CD8-positive, alpha-beta T cell (primary cell): ENCODE measurements at places on chromosomes 11 and 22.

GRCh38 chr11:3137486-3138177 is 27.5 kb downstream of the OSBPL5 start:
- DNase-seq, result no peak

GRCh38 chr11:37406651-37407050 is 808.6 kb upstream of the RAG2 start:
- no peak for DNase-seq

- no peak for DNase-seq
Measured at GRCh38 chr11:73577496-73577917, 20.4 kb downstream of the FAM168A start.

DNA sequence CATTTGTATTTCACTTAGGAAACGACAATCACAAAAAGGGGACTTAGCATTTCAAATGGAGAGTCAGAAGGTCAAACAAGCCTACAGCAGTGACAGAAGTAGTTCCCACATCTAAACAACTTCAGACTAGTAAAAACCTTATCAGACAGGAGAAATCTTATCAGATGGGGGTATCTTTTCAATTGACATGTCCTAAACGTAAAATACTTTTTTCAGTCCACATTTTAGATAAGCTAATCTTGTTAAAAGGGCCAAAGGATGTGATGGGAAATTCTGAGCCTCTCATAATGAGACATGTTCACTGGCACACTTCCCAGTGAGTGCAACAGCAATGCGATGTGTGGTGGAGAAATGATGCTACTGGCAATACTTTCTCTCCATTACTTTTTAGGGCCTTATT is 2.4 kb downstream of the MAPK1 start:
- DNase-seq, result no peak

DNA sequence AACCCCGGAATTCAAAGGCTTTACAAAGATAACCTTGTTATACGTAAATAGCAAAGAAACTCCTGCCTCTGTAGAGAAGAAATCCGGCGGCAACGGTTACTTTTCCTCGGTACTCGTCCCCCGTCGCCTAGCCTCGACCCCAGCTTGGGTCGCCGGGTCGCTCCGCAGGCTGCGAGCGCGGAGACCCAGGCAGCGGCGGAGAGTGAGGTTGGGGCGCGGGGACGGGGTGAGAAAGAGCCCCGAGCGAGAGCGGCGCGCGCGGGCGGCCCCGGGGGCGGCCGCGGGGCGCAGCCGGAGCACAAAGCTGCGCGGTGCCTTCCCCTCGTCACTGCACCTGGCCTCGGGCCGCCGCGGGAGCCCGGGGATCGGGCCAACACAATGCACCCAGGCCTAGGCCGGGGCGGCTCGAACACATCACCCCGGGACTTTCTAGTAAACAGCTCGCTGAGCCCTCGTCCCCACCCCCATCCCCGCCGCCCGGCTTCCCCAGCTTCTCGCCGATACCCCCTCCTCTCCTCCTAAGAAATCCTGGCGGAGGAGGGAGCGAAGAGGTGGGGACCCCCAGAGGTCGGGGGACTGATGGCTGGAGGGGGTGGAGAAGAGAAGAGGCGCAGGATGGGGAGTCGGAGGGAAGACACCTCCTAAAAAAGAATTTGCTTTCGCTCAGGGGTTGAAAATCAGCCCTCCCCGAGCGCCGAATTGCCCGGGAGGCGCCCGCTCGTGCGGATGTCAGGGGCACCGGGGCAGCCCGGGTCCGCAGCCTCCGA is 845 bp downstream of the MPPED2 start:
- DNase-seq, result no peak

GRCh38 chr22:46380581-46380980 is 45.1 kb downstream of the TRMU start:
- DNase-seq, result no peak

DNA sequence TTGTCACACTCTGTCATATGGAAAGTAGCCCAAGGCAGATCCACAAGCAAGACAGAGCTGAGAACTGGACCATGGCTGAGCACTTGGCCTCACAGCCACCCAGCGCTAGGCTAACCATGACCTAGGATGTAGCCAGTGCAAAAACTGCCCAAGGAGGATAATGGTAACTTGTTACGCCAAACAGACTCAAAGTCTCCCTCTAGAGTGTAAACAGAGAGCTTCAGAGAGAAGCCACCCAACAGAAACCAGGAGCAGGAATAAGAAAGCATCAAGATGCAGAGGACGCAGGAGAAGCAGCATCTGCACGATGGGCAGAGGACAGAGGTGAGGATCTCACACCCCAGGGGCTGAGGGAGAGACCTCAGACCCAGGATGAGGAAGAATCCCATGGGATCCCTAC is 97.9 kb downstream of the RCN1 start:
- no peak for DNase-seq

DNA sequence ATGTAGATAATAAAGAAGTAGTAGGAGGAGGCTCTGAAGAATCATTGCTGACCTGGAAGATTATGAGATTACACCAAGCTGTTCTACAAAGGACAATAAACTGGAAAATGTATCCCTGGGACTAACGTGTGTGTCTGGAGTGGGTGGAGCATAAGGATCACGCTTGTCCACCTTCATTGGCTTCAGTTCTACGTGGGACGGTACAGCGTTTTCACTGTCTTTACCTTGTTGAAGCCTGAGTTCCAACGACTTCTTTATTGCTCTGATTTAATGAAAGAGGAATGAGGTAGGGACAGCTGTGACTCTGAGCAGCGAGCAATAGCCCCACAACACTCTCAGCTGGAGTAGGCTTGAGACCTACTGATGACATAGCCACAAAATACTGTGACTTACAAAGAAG is 87.0 kb downstream of the ARHGAP42 start:
- DNase-seq, result no peak

DNA sequence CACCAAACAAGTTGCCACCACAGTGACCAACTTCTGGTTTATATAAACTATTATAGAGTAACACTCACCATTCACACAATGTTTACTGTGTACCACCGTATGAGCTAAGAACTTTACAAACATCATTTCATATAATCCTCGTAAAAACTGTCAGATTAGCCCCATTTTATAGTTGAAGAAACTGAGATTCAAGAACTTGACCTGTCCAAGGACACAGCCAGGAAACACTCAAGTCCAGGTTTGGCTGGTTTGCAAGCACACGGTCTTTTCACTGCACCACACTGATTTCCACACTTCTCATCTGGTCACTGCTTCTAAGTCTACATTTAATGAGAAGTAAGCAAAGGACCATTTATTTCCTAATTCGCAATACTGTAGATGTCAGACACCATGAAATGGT is 3.7 kb downstream of the MORC2 start:
- DNase-seq, result no peak

DNA sequence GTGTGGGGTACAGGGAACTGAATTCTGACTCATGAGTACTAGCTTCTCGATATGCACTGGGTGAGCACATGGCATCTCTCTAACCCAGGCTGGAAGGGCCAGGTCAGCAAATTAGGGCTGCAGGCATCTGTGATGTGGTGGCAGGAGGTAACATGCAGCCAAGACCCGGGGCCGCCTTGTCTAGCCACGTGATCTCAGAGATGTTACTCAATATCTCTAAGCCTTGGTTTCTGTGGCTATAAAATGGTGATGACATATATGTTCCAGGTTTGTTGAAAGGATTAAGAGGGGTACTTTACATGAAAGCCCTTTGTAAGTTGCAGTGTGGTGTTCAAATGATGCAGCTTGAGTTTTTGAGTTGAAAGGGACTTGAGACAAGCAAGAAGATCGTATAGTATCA is 3.2 kb downstream of the ST14 start:
- DNase-seq, result no peak

- DNase-seq, result no peak
Measured at GRCh38 chr11:35337914-35338305, 81.4 kb downstream of the SLC1A2 start.

DNA sequence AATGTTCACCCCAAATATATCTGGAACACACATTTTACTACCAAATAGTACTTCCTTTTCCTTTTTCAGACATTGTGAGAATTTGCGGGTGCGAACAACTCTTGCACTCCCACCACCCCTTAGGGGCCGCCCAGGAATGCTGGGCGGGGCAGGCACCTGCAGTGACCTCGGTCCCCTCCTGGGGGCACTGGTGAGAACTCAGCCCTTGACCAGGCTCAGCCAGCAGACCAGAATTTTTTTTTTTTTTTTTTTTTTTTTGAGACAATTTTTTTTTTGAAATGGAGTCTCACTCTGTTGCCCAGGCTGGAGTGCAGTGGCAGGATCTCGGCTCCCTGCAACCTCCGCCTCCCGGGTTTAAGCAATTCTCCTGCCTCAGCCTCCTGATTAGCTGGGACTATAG is 75.8 kb downstream of the ARHGAP8 start:
- no peak for DNase-seq

- no peak for DNase-seq
Measured at GRCh38 chr11:118415739-118416068, 14.3 kb downstream of the ATP5MG start.

GRCh38 chr11:8701891-8702597 is 19.5 kb downstream of the RPL27A start:
- DNase-seq, result no peak

DNA sequence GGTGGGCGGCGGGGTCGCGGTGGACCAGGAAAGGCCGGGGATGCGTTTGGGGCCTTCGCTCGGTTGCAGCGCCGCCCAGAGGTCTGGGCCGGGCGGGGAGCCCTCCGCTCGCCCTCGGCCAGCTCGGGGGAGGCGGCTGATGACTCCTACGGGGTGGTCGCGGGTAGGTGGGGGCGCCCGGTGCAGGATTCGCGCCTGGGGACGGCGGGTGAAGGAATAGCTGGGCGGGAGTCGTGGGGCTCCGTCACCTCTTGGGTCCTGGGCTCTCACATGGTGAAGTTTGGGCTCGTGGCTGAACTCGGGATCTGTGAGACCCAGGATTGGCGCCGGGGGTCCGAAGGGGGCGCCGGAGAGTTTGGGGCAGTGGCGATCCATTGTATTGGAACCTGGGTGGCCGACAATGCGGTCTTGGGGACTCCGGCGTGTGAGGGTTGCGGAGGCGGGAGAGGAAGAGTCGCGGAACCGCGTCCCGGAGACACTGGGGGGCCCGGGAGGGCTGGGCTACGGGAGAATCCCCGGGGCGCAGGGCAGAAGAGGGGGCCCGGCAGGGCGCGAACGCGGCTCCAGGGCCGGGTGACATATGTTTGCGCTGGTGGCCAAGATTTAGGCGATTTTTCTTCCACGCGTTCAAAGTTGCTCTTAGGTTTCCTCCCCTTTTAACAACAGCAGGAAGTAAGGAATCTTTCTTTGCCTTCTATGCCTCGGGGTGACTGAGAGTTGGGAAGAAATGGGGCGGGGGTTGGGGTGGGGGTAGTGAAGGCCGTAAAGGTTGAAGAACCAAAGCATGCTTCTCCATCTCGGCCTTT is 935 bp downstream of the QSER1 start:
- DNase-seq, result peak; percentile 63

- DNase-seq, result no peak
Measured at GRCh38 chr11:73445980-73446379, 69.8 kb downstream of the RELT start.

DNA sequence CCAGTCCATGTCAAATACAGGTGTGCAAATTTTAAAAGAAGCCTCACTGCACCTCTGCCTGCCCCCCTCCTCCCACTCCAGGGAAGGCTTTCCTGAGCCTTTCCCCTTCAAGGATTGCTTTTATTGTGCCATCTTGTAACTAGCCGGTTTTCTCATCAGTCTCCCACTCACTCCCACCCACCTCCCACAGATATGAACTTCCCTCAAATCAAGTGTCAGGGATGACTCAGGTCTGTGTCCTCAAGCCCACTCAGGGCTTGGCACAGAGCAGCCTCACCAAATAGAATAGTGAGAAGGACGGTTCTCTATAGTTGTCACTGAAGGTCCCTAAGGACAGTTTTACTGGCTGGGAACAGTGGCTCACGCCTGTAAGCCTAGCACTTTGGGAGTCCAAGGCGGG is 43.0 kb downstream of the THAP12 start:
- DNase-seq, result no peak

DNA sequence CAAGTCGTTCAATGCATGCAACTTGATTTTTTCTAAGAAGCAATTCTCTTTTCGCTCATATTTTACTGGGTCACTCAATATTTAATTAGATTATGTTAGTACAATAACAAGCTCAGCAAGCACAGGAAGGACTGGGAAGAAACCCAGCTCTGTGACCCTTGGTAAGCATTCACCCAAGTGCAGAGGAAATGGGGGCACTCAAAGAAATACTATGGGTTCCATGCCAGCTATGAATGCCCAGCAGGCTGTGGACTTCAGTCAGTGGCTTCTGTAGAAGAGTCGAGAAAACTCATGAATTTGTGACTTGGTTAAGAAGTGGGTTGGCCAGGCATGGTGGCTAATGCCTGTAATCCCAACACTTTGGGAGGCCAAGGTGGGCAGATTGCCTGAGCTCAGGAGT is 123.6 kb downstream of the GALNT18 start:
- DNase-seq, result no peak

DNA sequence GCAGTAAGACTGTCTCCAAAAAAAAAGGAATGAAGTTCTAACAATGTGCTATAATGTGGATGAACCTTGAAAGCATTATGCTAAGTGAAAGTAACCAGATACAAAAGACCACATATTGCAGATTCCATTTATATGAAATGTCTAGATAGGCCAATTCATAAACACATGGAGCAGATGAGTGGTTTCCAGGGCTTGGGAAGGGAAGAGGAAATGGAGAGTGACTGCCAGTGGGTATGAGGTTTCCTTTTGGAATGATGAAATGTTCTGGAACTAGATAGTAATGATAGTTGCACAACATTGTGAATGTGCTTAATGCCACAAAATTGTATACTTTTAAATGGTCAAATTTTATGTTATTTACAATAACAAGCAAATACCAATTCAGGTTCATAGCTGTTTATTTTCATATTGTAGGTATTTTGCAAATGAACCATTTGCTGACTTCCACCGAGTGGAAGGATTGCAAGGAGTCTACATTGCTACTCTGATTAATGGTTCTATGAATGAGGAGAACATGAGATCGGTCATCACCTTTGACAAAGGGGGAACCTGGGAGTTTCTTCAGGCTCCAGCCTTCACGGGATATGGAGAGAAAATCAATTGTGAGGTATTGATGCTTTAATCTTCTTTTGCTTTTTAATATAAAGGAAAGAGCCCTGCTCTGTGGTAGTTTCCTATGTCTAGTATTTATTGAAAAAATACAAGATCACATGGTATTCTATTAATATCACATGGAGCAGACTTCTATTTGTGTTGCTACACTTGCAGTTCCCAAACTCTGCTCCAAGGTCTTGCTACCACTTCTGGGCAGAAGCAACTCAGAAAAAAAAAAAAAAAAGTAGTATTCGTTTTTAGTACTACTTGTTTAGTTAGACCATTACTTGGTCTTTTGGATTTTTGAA is 67.7 kb upstream of the SORL1-AS1 start:
- no peak for DNase-seq

DNA sequence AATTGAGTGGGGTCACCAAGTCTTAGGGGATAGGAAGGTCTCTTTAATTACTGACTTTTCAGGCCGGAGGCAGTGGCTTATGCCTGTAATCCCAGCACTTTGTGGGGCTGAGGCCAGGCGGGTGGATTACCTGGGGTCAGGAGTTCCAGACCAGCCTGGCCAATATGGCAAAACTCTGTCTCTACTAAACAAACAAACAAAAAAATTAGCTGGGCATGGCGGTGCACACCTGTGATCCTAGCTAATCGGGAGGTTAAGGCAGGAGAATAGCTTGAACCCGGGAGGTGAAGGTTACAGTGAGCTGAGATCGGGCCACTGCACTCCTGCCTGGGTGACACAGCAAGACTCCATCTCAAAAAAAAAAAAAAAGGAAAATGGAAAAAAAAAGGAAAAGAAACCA is 1.8 kb upstream of the FANCF start:
- no peak for DNase-seq

- no peak for DNase-seq
Measured at GRCh38 chr11:124896821-124897391, 759 bp downstream of the ROBO4 start.
